ENCODE measurements at places on chromosomes 16 and 17.

GRCh38 chr16:31471241-31471874, 594 bp upstream of the TGFB1I1 start:
- no peak for DNase-seq

GRCh38 chr17:79752175-79752574, 21.4 kb downstream of the ENPP7 start:
- no peak for DNase-seq

GRCh38 chr17:19978209-19978802, 678 bp upstream of the AKAP10 start:
- no peak for DNase-seq

GRCh38 chr16:11586856-11587642, at the start of gene LITAF:
TSS of gene LITAF (minus strand) at chr16:11586919. CDS start at chr16:11556730, 30,189 bp downstream.
- peak; percentile 80 for DNase-seq

DNA sequence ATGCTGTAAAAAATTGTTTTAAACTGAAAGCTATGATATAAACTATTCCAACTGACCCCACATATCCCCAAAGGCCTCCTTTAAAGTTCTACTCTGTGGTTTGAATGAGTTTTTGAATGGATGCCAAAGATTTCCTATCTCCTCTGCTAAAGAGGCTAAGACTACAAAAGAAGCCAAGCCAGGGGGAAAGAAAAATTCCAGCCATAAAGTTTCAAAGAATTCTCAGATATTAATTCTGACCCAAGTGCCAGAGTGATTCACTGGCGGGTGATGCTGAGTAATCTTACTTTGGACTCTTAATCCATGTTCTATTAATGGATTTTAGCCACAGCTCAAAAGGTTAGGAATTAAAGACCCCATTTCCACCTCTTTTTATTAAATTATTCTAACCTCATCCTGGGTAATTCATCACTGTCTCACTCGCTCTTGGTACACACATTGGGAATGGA, 60.7 kb downstream of the HS3ST3A1 start:
- peak; percentile 72 for DNase-seq

GRCh38 chr17:43998552-43998951, 5.9 kb upstream of the NAGS start:
- no peak for DNase-seq

DNA sequence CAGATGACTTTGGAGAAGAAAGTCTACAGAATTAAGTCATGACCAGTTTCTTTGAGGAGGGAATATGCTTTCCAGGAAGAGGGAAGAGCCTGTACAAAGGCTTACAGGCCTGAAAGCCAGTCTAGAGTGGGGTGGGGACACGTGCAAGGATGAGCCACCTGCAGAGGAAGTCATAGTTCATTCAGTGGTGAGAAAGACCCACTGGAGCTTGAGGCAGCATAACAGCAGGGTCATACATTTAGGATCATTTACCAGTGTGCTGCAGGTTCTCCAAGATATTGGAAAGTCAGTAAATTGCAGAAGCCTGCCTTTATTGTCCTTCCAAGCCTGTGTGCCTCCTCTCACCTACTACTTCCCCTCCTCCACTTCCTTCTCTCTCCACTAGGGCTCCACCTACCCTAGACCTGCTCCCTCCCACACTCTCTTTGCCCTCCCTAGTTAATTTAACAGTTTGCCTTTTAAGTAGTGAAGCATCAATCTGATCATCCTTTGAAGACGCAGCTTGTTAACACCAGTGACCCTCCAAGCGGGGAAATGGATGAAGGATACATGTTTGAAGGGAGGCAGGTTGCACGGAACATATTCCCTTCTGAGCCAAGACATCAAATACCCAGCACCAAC, 40.2 kb downstream of the CDRT15 start:
- no peak for DNase-seq

- DNase-seq, result peak; percentile 90
These were observed 13.5 kb downstream of the SPHK1 start for GRCh38 chr17:76397687-76398522.

DNA sequence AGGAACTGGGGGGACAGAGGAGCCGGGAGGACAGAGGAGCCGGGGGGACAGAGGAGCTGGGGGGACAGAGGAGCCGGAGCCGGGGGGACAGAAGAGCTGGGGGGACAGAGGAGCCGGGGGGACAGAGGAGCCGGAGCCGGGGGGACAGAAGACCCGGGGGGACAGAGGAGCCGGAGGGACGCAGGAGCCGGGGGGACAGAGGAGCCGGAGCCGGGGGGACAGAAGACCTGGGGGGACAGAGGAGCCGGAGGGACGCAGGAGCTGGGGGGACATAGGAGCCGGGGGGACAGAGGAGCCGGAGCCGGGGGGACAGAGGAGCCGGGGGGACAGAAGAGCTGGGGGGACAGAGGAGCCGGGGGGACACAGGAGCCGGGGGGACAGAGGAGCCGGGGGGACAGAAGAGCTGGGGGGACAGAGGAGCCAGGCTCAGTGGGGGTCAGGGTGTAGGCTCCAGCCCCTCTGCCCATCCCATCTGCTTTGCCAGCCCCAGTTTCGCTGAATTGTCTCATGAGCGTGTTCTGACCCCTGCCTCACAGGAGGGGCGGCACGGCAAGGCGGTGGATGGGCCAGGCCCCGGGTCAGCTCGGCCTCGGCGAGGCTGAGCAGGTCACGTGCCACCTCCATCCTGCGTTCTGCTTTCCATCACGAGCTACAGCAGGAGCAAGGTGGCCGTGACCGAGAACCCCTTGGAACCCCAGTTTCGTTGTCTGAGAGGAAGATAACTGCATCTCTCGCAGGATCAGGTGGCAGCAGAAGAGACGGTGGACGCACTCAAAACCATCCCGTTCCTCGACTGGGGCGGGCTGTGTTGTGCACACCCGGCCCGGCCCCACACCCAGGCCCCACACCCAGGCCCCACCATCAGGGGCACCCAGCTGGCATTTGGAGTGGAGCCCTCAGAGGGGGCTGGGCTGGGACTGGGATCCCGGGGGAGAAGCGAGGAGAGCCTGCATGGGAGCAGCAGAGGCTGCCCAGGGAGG, 26.1 kb upstream of the CBFA2T3 start:
- DNase-seq, result no peak

DNA sequence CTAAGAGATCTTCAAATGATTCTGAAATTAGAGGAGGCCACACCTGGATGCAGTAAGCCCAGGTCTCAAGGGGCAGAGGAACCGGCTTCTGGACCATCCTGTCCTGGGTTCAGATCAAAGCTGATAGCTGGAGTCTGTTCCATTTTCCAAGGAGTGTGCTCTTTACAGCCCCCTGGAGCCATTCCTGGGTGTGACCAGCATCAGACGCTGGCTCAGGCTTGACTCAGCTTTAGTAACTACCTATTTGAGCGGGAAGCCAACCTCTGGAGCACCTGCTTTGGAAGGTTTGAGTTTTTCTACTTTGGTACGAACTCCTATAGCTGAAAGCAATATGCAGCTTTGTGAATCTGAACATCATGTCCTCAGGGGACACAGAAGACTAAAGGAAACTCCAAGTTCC, 12.9 kb upstream of the BBS2 start:
- DNase-seq, result no peak

DNA sequence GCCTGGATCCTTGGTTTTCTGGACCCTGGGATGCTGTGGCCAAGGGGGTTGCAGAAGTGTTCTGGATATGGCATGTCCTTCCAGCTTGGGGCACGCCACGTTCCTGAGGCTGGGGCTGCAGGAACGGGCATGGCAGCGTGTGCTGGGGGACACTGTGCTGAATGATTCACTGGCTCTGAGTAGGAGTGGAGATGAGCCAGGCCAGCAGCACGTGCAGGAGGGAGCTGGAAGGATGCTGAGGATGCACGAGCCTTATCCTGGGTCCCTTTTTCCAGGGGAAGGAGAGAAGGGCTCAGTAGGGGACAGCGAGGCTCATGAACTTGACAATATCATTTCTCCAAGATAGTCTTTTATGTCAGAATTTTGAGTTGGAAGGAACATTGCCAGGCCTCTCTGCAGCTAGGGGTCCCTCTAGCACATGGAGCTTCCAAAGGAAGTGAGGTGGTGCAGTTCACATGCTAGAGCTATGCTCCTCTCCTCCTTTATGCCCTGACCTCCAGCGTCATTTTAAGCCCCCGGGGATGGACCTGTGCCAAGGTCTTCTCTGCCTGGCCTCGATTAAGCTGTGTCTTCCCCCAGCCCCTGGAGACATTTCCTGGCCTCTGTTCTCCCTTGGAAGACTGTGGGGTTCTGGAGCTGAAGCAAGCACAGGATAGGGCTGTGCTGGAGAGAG, 125.9 kb downstream of the OR1D5 start:
- DNase-seq, result no peak

- no peak for DNase-seq
These were observed 47.4 kb upstream of the LHX1 start for GRCh38 chr17:36889770-36890349.

DNA sequence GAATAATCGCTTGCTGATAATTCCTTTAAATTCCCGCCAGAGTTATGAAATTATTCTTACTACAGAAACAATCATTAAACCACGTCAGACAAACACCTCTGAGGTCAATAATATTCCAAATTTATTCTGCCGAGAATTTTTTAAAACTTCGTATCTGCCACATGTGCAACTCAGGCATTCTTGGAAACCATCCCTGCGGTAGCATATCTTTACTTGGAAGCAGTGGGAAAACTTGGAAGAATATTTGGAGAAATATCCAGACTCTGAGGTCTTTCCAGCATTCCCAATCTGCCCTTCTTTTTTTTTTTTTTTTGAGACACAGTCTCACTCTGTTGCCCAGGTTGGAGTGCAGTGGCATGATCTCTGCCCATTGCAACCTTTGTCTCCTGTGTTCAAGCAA, 2.0 kb upstream of the CCL11 start:
- DNase-seq, result no peak

- DNase-seq, result no peak
These were observed 232.1 kb upstream of the CACNG5 start for GRCh38 chr17:66602659-66603384.

DNA sequence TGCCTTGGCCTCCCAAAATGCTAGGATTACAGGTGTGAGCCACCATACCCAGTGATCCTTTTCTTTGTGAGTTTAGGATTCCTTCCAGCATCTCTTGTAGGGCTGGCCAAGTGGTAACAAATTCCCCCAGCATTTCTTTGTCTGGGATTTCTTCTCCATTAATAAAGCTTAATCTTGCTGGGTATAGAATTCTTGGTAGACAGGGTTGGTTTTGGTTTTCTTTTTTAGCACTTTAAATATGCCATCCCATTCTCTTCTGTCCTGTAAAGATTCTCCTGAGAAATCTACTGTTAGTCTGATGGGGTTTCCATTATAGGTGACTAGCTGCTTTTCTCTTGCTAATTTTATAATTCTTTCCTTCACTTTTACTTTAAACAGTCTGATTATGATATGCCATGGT, 173.0 kb upstream of the TOM1L1 start:
- no peak for DNase-seq

GRCh38 chr17:50352693-50353599, 7.0 kb downstream of the XYLT2 start:
- DNase-seq, result no peak

GRCh38 chr16:8430401-8430800, 159.9 kb downstream of the TMEM114 start:
- DNase-seq, result no peak

DNA sequence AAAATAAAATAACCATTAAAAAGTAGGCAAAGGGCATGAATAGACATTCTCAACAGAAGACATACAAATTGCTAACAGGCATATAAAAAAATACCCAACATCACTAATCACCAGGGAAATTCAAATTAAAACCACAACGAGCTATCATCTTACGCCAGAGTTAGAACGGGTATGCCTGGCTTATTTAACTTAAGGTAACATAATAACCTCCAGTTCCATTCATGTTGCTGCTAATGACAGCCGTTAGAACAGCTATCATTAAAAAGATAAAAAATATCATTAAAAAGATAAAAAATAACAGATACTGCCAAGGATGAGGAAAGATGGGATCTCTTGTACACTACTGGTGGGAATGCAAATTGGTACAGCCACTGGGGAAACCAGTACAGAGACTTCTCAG, 89.3 kb downstream of the GAS7 start:
- no peak for DNase-seq

GRCh38 chr16:16075488-16076422, 126.3 kb downstream of the ABCC1 start:
- DNase-seq, result no peak

GRCh38 chr17:4559966-4560365, 411 bp downstream of the GGT6 start:
- DNase-seq, result no peak

DNA sequence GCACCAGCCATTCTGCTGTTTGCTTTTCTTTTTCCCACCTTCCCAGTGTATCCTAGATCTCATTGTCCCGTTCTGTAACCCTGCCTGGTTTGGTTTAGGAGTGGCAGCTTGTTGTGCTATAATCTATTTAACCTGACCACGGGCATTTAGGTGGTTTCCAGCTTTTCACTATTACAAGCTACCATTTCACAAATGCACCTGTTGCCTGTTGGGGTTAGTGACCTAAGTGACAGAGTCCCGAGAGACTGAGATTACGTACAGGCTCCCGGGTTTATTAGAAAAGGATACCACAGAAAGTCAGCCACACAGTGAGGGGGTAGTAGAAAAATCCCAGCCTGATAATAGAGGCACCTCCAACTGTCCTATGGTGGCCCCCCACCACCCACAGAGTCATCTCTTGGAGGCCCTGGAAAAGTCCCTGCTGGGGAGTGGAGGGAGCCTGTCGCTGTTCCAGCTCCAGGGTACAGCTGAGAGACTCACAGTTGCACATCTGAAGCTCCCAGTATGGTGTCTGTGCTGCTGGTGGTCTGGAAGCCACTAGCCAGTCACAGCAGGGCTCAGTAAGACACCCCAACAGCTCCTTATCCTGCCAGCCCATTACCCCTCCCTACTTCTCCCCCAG, 21.2 kb downstream of the CLEC16A start:
- no peak for DNase-seq

GRCh38 chr17:65017207-65017774, 39.2 kb downstream of the GNA13 start:
- peak; percentile 11 for DNase-seq

DNA sequence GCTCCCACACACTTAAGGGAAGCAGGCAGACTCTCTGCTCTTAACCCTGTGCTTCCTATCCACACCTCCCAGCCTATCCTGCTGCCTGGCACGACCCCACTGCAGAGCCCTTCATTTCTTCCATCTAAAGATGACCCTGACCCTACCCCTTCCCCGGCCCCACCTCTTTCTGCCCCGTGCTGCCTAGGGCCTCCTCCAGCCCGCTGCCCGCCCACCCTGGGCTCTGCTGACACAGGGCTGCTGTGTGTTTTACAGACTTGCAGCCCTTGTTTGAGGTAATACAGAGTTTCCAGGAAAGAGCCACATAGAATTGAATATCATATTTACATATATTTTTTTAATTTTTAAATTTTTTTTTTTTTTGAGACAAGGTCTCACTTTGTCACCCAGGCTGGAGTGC, 42.0 kb downstream of the MEOX1 start:
- no peak for DNase-seq

DNA sequence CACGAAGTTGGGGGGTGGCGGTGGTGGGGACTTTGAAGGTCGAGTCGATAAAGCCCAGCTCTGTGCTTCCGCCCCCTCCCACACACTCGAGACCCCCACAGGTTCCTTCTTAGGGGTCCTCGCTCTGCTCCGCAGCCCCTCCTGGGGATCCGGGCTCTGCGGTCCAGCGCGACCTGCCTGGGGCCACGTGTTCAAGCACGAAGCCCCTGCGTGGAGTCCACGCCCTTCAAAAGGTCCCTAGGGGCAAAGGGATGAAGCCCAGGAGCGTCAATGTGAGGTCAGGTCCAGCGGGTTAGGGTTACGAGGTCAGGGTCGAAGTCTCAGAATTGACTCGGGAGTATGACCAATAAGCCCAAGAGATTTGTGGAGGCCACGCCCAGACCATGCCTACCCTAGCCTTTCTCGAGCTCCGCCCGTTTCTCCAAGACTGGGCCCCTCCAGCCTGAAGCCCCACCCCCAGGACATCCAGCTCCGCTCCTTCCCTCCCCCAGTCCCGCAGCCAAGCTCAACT, 786 bp upstream of the CACNA1G start:
- DNase-seq, result no peak
